ENCODE measurements at places on chromosomes 1 and 21. TPM values are rescaled to one million over a fixed set of nuclear protein-coding genes. Genes with fewer than 3 reads are reported as not detected.

Gene IL20
- total RNA-seq = not detected

DNA sequence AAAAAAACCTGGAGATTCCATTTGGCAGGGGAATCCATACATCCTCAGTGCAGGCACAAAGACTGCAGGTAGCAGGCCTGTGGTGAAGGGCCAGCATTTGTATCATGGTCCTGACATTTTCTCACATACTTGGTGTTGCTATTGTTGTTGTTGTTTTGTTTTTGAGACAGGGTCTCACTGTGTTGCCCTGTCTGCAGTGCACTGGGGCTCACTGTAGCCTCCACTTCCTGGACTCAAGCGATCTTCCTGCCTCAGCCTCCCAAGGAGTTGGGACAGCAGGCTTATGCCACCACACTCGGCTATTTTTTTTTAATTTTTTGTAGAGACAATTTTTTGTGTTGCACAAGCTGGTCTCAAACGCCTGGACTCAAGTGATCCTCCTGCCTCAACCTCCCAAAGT lies 140.8 kb upstream of the ZNF644 start:
- no peaks in the 10 kb centered on the region for H3K36me3 ChIP-seq
- H3K27ac ChIP-seq = no peak overlapping the region
- H3K27me3 ChIP-seq = no peaks in the 10 kb centered on the region
- H3K4me1 ChIP-seq = no peaks in the 10 kb centered on the region
- no peak for DNase-seq

Gene DMBX1
- total RNA-seq = not detected

DNA sequence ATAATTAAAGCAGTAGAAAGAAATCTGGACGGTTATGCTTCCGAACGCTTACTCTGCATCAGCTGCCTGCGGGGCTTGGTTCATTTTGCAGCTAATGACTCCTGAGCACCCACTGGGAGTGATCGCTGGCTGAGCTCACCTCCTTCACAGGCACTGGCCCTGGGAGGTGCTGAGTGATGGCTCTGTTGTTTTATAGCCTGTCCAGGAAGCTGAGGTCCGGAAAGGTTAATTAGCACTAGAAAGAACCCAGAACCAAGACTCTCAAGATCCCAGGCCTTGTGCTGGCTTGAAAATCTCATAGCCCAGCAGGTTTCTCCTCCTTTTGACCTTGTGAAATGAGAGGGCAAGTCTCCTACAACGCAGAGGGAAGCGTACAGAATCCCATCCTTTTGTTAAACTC lies 226.2 kb downstream of the AJAP1 start:
- DNase-seq = no peak
- H3K4me3 ChIP-seq = no peak overlapping the region
- no peaks in the 10 kb centered on the region for H3K36me3 ChIP-seq
- no peaks in the 10 kb centered on the region for H3K4me1 ChIP-seq

DNA sequence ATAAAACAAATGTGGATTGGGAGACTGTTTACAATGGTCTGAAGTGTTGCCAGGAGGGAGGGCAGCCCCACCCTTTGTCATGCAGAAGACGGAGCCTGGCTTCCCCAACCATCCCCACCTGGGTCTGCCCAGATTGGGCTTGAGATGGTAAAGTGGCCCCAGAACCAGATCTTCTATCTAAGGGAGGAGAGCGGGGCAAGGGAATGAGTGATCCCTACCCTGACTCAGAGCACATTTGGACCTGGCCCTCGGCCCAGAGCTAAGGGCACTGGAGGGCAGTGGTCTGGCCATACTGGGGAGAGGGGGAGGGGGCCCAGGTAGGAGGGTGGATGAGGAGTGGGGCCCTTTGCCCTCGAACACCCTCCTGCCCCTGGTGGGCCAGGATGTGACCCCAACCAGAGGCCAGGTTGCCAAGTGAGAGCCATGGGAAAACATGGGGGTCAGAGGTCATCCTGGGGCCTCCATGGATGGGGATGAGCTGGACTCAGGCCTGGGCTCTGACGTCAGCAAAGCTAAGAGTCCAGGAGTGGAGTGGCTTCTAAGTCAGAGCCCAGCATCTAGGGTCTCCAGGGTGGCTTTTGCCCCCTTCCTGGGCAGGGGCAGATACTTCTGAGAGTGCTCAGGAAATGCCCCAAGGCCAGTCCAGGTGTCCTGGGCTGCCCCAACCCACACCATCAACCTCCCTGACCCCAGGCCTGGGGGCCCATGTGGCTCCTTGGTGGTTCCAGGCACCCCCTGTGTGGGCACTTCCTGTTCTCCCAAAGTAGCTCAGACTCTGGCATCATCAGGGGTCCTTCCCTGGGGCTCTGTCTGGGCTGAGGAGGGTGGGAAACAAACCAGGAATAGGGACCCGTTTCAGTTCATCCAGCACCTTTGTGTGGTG lies 1.6 kb upstream of the LEFTY1 start:
- H3K27ac ChIP-seq = no peak overlapping the region
- H3K4me1 ChIP-seq = peaks cover 4% of the 10 kb centered on the region
- H3K27me3 ChIP-seq = no peaks in the 10 kb centered on the region
- DNase-seq = no peak
- H3K4me3 ChIP-seq = no peak overlapping the region

DNA sequence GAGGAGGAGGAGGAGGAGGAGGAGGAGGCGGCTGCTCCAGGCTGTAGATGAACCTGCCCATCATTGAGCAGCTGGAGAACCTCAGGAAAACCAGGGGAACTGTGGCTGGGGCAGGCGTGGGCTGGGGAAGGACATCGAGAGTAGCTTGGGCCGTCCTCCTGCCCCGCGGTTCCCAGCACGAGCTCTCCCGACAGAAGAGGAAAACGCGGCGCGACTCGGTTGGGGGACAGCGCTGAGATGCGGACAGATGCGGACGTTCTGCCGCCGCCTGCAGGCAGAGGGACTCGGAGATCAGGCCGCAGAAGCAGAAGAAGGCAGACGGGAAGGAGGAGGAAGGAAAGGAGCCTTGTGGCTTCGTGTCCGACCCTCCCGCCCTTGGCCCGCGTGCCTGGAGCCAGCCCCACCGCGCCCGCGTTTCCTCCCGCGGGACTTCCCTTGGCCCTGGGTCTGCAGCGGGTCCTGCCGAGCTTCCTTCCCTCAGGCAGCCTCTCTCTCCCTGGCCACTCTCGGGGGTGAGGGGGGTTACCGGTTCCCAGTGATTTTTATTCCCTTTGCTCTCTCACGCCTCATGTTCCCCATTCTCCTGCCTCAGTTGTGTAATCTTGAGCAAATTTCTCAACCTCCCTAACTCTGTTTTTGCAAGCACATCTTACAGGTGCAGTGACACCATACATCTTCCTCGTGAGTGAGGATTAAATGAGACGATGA lies 1.7 kb upstream of the TNFRSF9 start:
- H3K4me1 ChIP-seq = peaks cover 54% of the 10 kb centered on the region
- H3K36me3 ChIP-seq = no peaks in the 10 kb centered on the region
- peak overlapping the region; percentile 55 for H3K27ac ChIP-seq
- peak; percentile 36 for DNase-seq
- H3K27me3 ChIP-seq = no peaks in the 10 kb centered on the region
- peak overlapping the region; percentile 90 for H3K4me3 ChIP-seq

Gene APOBEC4
- not detected for total RNA-seq

Gene C1orf141
- total RNA-seq = not detected

GRCh38 chr1:2255420-2256369 lies 27.6 kb downstream of the SKI start:
- no peak overlapping the region for H3K4me3 ChIP-seq
- DNase-seq = peak; percentile 95
- peaks cover 13% of the 10 kb centered on the region for H3K36me3 ChIP-seq
- H3K27me3 ChIP-seq = no peaks in the 10 kb centered on the region
- H3K27ac ChIP-seq = peak overlapping the region; percentile 98
- H3K4me1 ChIP-seq = peaks cover 59% of the 10 kb centered on the region

DNA sequence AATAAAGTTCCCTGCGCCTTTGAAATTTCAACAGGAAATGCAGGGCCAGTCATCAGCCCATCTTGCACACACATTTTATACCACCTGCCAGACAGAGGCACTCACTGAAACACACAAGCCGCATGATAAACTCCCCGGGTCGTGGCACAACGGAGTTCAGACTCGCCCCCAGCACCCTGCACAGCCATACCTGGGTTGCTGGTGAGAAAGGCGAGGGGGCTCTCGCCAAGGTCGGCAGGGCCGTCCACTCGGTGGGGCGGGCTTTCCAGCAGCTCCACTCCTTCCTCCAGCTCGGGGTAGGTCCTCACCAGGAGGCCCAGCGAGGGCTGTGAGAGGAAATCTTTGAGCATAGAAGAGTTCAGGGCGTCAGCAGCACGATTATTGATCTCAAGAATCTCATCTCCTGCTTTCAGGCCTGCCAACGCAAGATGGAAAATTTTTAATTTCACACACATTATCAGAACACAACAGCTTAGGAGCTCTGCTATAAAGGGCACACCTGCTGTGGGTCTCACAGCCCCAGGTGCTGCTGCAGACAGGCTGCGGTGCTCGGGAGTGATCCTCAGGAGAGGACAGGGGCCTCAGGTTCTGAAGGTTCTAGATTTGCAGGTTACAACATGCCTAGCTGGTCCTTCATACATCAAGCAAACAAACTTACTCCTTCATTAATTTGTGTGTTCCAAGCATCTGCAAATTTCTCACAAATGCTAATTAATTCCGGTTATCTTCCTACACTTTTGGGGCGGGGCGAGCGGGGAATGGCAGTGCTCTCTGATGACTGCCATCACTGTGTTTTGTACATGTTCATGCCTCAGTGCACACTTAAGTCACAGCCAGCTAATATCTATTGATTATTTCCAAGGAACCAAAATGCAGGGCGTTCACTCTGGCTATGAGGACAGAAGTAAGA lies 144.2 kb upstream of the KRTAP19-8 start:
- peaks cover 96% of the 10 kb centered on the region for H3K4me1 ChIP-seq
- peak overlapping the region; percentile 92 for H3K4me3 ChIP-seq
- peak overlapping the region; percentile 94 for H3K27ac ChIP-seq
- no peaks in the 10 kb centered on the region for H3K27me3 ChIP-seq
- peaks cover 9% of the 10 kb centered on the region for H3K36me3 ChIP-seq
- DNase-seq = peak; percentile 82

DNA sequence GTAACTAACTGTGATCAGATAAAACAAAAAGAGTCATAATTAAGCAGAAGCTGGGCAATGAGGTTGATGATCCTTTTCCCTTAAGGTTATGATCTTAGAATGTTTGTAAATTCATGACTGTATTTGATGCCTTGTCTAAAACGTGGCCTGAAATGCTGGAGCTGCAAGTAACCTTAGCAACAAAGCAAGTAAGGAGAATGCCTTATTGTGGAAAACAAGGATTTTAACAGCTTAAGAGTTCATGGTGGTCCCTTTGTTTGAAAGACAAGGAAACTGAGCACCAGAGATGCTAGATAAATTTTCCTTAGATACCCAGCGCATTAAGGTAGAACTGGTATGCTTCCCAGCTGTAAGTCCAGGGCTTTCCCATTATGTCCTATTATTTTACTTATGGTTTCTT lies 25.7 kb upstream of the XPR1 start:
- no peaks in the 10 kb centered on the region for H3K36me3 ChIP-seq
- H3K4me3 ChIP-seq = no peak overlapping the region
- no peak overlapping the region for H3K27ac ChIP-seq
- no peak for DNase-seq

Gene CFAP57
- total RNA-seq = not detected

GRCh38 chr1:37949524-37950152 lies 2.8 kb upstream of the INPP5B start:
- no peaks in the 10 kb centered on the region for H3K27me3 ChIP-seq
- H3K27ac ChIP-seq = no peak overlapping the region
- no peak for DNase-seq
- H3K4me1 ChIP-seq = no peaks in the 10 kb centered on the region
- H3K4me3 ChIP-seq = no peak overlapping the region

DNA sequence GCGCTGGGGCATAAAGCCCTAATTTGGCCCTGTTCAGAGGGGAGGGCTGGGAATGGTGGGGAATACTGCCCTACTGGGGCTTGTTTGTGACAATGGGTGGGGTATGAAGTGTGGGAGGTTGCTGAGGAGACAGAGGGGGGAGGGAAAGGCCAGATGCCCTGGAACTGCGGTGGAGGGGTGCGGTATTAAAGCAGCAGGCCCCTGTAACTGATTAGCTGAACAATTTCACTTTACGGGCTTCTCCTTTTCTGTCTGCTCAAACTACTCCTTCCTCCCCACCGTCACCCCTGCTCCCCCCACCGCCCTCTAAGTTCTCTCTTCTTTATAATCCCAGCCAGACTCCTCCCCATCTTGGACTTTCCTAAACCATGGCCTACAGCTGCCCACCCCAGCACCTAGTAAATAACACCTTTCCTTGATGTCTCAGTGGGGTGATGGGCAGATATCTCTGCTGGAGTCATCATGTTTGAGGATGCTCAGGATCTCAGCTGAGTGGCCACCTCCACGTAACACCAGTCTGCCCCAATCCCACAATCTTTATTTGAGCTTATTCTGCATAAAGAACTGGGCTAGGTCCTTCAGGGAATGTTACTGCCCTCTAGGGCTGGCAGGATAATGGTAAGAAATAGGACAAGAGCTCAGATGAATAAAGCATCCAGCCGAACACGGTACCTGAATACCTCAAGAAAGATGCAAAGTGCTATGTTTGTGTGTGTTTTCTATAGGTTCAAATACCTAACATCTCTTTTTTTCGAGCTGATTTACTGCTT lies 33.5 kb downstream of the XCL1 start:
- no peaks in the 10 kb centered on the region for H3K36me3 ChIP-seq
- H3K4me1 ChIP-seq = no peaks in the 10 kb centered on the region
- no peak for DNase-seq
- H3K4me3 ChIP-seq = no peak overlapping the region
- H3K27me3 ChIP-seq = peaks cover 2% of the 10 kb centered on the region
- H3K27ac ChIP-seq = no peak overlapping the region

DNA sequence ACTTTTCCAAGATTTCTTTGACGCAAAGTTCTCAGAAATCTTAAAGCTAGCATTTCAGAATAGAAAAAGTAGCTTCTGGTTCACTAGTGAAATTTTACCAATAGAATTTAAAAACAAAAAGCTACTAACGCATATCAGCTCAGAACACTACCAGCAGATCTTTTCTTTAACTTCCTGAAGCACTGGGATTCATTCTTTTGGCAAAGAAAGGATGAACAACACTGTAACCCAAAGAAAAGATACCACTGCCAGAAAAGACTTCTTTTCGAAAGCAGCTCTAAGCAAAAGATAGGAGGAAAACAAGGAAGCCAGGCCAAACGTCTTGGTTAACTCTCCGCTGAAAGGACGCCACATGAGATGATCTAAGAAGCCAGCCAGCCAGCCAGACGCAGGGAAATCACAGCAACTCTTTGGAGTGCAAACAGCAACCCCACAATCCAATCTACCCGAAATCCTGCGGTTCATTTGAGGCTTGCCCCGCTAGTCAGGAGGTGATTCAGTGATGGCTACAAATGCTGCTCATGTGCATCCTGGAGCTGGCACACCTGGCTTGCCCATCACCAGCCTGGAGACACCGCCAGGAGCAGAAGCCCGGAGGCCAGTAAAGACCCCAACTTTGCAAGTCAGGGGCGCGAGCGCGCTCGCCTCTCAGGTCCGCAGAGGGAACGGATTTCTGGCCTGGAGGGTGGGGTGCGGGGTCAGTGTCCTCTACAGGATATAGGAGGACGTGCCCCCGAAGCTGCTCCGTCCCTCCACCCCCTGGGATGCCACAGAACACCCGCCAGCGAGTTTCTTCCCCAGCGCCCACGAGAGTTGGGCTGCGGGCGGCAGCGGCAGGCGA lies 812 bp downstream of the NBPF1 start:
- peaks cover 32% of the 10 kb centered on the region for H3K27me3 ChIP-seq
- peak overlapping the region; percentile 13 for H3K4me3 ChIP-seq
- H3K36me3 ChIP-seq = peaks cover 4% of the 10 kb centered on the region
- peaks cover 17% of the 10 kb centered on the region for H3K4me1 ChIP-seq
- no peak overlapping the region for H3K27ac ChIP-seq

- H3K27ac ChIP-seq = no peak overlapping the region
- DNase-seq = no peak
- no peaks in the 10 kb centered on the region for H3K27me3 ChIP-seq
- no peak overlapping the region for H3K4me3 ChIP-seq
- no peaks in the 10 kb centered on the region for H3K36me3 ChIP-seq
Measured at GRCh38 chr1:7572654-7573152, 198.4 kb upstream of the VAMP3 start.

- no peaks in the 10 kb centered on the region for H3K4me1 ChIP-seq
- peak; percentile 39 for DNase-seq
- H3K27ac ChIP-seq = no peak overlapping the region
- no peaks in the 10 kb centered on the region for H3K36me3 ChIP-seq
Measured at GRCh38 chr1:54810153-54810942, 9.2 kb upstream of the TTC22 start.
